ENCODE measurements at places on chromosomes 3 and 15.
A peak's percentile ranks its signal among the peaks of the same experiment; 100 is the strongest.

DNA sequence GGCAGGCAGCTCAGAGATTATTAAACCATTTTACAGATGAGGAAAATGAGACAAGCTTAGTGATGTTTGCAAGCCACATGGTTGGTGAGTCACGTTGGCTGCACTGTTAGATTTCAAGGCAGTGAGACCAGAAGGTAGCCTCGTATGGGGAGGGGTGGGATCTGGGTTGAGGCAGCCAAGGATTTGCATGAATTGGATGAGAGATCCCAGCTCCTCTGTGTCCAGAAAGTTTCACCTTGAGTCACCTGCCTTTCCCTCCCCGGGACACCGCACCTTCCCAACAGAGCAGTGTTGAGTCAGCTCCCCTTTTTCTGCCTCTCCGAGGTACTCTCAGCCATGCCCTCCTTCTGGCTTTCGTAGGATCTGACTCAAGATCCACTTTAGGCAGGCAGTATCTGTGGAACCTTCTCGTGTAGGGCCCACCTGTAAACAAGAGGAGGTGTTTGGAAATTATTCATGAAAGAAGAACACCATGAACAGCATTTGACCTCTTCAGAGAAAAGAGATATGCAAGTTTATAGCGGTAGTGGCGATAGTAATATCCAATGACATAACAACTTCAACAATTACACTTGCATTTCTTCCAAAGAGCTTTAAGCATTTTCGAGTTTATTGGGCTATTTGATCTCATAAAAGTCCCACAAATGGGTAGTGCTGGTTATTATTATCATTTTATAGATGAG lies 46.8 kb upstream of the VPS8 start:
- no peak for DNase-seq

DNA sequence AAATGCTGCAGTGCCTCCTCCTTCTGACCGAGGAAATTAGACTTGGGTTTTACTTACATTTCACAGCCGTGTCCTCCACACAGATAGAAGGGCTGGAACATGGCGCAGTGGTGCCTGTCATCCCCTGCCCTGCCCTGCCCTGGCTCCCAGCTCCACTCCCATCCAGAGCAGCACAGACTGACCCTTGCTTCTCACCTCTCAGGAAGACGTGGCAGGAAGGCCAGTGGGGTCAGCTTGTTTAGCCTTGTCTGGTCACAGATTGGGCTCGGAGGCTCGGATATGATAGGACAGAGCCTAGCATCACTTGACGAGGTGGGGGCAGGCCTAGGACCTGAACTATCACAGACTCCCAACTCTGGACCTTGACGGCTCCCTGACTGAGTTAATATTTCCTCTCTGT lies 88.5 kb downstream of the LINGO1 start:
- DNase-seq, result no peak

- DNase-seq, result peak; percentile 78
Measured at GRCh38 chr3:105367406-105368213, 901 bp downstream of the ALCAM start.

DNA sequence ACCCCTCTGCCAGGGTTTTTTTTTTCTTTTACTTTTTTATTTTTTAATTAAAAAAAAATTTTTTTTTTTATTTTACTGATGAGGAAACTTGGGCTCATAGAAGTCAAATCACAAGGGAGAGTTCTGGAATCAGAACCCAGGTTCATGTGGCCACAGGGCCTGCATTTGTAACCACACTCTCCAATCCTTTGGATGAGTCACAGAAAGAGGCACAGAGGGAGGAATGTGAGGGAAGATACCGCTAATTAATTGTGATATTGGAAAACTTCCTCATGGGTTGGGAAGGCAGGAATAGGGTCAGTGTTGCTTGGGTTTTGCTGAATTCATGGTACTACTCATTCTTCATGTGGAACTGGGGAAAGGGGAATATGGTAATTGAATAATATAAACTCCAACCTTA lies 132.9 kb upstream of the SLC6A11 start:
- DNase-seq, result no peak

- no peak for DNase-seq
Measured at GRCh38 chr15:52440414-52440813, 88.3 kb downstream of the MYO5A start.

GRCh38 chr15:67724691-67725375 lies 100.5 kb upstream of the SKOR1 start:
- DNase-seq, result no peak

DNA sequence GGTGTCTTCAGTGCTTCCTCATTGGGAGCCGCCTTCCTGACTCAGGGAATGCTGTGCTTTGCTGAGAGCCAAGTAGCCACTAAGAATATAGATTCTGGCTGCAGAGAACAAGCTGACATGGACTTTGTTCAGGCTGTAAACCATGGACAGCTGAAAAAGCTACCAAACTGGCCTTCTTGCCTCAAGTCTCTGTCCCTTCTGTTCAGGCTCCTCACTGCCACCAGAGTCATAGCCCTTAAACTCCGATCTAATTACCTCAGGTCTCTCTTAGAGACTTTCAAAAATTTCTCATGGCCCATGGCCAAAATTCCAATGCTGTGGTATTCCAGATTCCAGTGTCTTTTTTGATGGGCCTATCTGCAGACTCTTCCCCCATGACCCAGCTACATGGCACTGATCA lies 19.4 kb upstream of the PTX3 start:
- DNase-seq, result no peak

DNA sequence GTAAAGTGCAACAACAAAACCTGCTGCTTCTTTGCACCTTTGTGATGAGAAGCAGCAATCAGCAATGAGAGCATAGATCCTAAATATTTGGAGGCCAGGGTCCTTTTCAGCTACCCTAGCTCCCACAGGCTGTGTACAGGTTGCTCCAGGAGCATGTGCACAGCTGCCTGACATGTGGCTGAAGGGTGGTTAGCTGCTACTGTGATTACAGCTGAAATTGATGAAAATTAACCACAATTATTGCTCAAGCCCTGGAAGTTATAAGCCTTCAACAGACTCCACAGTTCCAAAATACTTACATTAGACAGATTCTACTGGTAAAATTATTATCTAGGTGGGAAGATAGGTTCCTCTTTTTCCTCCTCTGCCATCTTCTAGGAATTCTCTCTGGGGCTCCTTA lies 28.5 kb downstream of the COMMD2 start:
- no peak for DNase-seq

- DNase-seq, result no peak
Measured at GRCh38 chr3:103033841-103034240, 599.0 kb downstream of the ZPLD1 start.

GRCh38 chr3:24740326-24740725 lies 245.7 kb upstream of the THRB start:
- no peak for DNase-seq

DNA sequence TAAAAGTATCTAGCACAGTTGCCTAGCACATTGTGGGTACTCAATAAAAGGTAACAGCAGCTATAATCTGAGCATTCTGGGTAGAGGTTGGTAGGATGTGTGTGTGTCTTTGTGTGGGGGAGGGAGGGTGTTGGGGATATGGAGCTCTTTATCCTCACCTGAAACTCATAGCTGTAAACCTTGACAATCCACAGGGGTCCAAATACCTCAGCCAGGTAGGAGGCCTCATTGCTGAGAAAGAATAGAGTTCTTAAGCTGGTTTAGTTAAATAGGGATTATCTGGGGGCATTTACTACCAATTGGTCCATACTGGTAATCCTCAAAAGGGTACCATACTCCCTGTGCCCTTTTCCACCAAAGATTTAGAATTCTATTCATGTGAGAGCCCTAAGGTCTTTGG lies 3.9 kb downstream of the SERF2 start:
- no peak for DNase-seq

- DNase-seq, result no peak
Measured at GRCh38 chr3:102161384-102162006, 273.3 kb upstream of the ZPLD1 start.

DNA sequence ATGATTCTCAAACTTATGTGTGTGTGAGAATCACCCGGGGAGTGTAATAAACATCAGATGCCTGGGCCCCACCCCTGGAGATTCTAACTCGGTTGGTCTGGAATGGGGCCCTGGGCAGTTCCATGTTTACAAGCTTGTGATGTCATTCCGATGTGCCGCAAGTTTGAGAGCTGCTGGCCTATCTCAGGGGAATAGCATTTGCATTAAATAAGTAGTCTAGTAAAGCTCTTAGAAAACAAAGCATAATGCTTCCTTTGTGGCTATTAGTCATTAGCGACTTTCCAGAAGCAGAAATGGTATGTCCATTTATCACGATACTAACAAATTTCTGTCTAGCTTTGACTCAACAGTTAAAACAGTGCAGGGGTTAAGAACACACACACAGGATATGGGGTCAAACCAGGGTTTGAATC lies 20.9 kb downstream of the PGBD4 start:
- no peak for DNase-seq

DNA sequence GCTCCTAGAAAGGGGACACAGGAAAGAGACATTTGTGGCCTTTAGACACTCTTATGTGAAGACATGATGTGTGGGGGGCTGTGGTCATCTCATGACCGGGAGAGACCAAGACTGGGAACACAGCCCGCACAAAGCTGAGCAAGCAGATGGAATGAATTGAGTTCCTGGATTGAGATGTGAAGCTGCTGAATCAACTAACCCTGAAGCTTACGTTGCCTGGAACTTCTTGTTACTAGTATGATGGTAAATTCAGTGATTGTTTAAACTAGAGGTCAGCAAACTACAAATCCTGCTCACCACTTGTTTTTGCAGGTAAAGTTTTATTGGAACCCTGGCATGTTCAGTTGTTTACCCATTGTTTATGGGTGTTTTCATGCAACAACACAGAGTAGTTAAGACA lies 83.4 kb upstream of the BHLHE40 start:
- DNase-seq, result no peak

- DNase-seq, result no peak
Measured at GRCh38 chr15:68552773-68553172, 26.0 kb upstream of the CORO2B start.

GRCh38 chr3:65958216-65958615 lies 80.5 kb downstream of the MAGI1 start:
- DNase-seq, result no peak

- DNase-seq, result no peak
Measured at GRCh38 chr15:58985443-58985842, 2.0 kb upstream of the RNF111 start.

GRCh38 chr3:197093871-197094270 lies 64.3 kb upstream of the MELTF start:
- DNase-seq, result no peak

DNA sequence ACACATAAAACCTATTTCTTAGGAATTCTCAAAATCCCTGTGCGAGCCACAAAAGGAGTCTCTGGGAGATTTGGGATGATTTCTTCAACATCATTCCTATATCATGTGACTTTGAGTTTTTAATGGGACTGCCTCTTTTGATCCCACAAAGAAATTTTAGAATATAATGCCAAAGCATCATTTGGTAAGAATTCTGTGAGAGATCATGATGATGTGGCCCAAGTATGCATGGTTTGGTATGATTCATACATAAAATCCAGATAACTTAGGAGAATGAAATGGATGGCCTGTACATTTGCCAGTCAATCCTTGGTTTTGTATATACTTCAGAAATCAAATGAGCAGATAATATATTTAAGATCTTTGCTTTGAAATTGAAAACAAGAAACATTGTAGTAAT lies 61.3 kb downstream of the UBE2E2 start:
- no peak for DNase-seq

DNA sequence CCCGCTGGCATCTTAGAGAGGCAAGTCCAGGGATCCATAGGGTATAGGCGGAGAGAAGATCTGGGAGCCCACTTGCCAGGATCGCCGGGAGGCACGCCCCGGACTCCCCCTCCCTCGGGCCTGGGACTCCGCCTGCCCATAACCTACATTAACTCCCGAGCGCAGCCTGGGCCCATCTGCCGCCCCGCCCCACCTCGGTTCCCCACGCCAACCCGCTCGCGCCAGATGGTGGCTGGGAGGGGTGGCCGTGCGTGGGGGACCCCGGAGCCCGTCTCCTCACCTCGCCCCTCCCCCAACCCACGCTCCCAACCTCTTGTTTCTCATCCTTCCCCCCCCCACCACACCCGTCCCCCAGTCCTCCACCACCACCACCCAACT lies 1.7 kb upstream of the DLL4 start:
- no peak for DNase-seq

GRCh38 chr3:184832044-184832443 lies 20.1 kb downstream of the VPS8 start:
- DNase-seq, result no peak

- no peak for DNase-seq
Measured at GRCh38 chr3:52022323-52023100, 26.8 kb upstream of the RPL29 start.

Measured in coronary artery (tissue), 2 donors.